Renal cortical epithelial cell (primary cell): ENCODE measurements at places on chromosomes 6 and 20. TPM values are rescaled to one million over a fixed set of nuclear protein-coding genes. Genes with fewer than 3 reads are reported as not detected.

FAM217A gene
- not detected in 2 replicates for total RNA-seq

RPS6KA2 gene
- total RNA-seq = 30.9 and 34.9 TPM in 2 replicates

TTK gene
- total RNA-seq = 1.4 and 14.6 TPM in 2 replicates

CD83 gene
- total RNA-seq = 5.4 and 11.3 TPM in 2 replicates
